SJSA1 (cell line): ENCODE measurements at places on chromosomes 3 and 15. TPM values are rescaled to one million over a fixed set of nuclear protein-coding genes. Genes with fewer than 3 reads are reported as not detected.

DNA sequence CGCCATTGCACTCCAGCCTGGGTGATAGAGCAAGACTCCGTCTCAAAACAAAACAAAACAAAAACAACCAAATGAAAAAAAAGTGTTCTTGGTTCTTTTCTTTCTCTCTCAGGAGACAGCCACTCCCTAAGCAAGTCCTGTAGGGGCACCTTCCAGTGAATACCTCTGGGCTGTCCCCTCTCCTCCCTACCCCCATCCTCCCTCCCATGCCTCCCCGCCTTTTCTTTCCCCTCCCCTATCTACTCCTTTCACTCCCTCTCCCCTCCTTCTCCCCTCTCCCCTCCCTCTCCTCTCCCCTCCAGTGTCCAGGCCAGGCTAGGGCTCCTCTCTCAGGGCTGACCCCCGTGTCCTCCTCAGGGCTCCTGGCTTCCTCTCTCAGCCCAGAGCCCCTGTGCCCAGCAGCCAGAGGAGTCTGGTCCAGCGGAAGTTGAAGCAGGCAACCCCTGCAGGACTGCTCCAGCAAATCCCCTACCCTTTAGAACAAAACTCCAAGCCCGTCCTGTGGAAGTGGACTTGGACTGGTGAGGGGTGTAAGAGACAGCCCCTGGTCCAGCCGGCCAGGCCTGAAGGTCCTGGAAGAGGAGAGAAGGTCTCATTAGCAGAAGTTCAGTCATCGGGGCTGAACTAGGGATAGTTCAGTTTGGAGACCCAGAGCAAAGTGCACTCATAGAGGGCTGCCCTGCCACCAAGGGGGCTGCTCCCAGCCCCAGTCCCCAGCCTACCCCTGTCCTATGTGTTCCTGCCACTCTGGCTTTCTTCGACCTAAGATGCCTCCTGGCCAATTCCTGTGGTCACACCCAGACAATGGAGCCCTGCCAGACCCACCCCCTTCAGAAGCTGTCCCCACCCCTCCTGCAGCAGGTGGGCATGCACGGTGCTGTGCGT, 79.8 kb upstream of the IQSEC1 start:
- no peak overlapping the region for H3K27ac ChIP-seq
- no peak overlapping the region for H3K4me3 ChIP-seq
- no peaks in the 10 kb centered on the region for H3K4me1 ChIP-seq
- H3K36me3 ChIP-seq: no peaks in the 10 kb centered on the region
- H3K27me3 ChIP-seq: no peaks in the 10 kb centered on the region

SERPINI2 gene
- total RNA-seq: not detected in 2 replicates

ASB14 gene
- total RNA-seq: not detected in 2 replicates

SCN11A gene
- not detected in 2 replicates for total RNA-seq

- no peaks in the 10 kb centered on the region for H3K27me3 ChIP-seq
- H3K4me3 ChIP-seq: no peak overlapping the region
- H3K27ac ChIP-seq: no peak overlapping the region
- no peaks in the 10 kb centered on the region for H3K4me1 ChIP-seq
Observed at GRCh38 chr15:95676500-95676899, 654.0 kb upstream of the NR2F2 start.

NECTIN3 gene
- 72.7 and 83.4 TPM in 2 replicates for total RNA-seq

- no peak overlapping the region for H3K27ac ChIP-seq
- H3K27me3 ChIP-seq: no peaks in the 10 kb centered on the region
- no peaks in the 10 kb centered on the region for H3K4me1 ChIP-seq
- H3K36me3 ChIP-seq: no peaks in the 10 kb centered on the region
- no peak for DNase-seq
- H3K4me3 ChIP-seq: no peak overlapping the region
Observed at GRCh38 chr3:65385805-65386204, 652.9 kb downstream of the MAGI1 start.

GRCh38 chr3:141642215-141642614, 95.9 kb upstream of the RNF7 start:
- H3K27ac ChIP-seq: no peak overlapping the region
- no peaks in the 10 kb centered on the region for H3K36me3 ChIP-seq
- H3K27me3 ChIP-seq: no peaks in the 10 kb centered on the region
- no peaks in the 10 kb centered on the region for H3K4me1 ChIP-seq

DNA sequence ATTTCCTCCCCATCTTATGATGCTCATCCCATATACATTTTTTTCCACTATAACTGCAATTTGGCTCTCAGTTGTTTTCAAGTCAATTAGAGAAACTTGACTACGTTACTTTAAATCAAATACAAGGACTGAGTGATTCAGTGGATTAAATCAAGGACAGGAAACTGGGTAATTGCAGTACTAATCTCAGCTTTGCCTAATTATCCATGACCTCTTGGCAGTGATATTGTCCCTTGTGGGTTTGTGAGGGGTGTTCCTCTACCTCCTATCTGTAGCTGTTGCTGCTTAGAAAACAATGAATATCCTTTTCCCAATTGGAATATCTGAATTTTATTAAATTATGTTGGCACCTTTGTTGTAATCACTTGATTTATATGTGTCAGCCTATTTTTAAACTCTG, 79.4 kb downstream of the ZPLD1 start:
- H3K36me3 ChIP-seq: no peaks in the 10 kb centered on the region
- H3K4me1 ChIP-seq: no peaks in the 10 kb centered on the region
- H3K27ac ChIP-seq: no peak overlapping the region
- H3K4me3 ChIP-seq: no peak overlapping the region
- DNase-seq: no peak

GRCh38 chr3:194328942-194329582, 22.1 kb downstream of the CPN2 start:
- H3K36me3 ChIP-seq: no peaks in the 10 kb centered on the region
- H3K4me3 ChIP-seq: no peak overlapping the region
- H3K27ac ChIP-seq: no peak overlapping the region
- DNase-seq: no peak

- H3K4me3 ChIP-seq: no peak overlapping the region
- H3K27me3 ChIP-seq: no peaks in the 10 kb centered on the region
- no peaks in the 10 kb centered on the region for H3K36me3 ChIP-seq
- no peak overlapping the region for H3K27ac ChIP-seq
Observed at GRCh38 chr3:72153477-72154314, 368.7 kb upstream of the PROK2 start.
